ENCODE measurements at places on chromosomes 12 and 14. TPM values are rescaled to one million over a fixed set of nuclear protein-coding genes. Genes with fewer than 3 reads are reported as not detected.

Gene KRT71
- not detected for total RNA-seq

Gene CMTM5
- total RNA-seq = not detected

Gene B3GNT4
- 3.6 TPM for total RNA-seq

Gene RAD51AP1
- total RNA-seq = 49.7 TPM

Gene FOS
- total RNA-seq = 26.7 TPM

Gene TMEM30B
- 1.7 TPM for total RNA-seq

Gene VRTN
- total RNA-seq = not detected

Gene AVPR1A
- total RNA-seq = not detected

Gene COPZ1
- total RNA-seq = 110 TPM

Gene BCL2L2
- total RNA-seq = 0.85 TPM

Gene FAM181A
- total RNA-seq = not detected

Gene THAP2
- total RNA-seq = 9.5 TPM

Gene LMNTD1
- total RNA-seq = not detected

Gene SRSF5
- total RNA-seq = 289 TPM

Gene PLA2G1B
- total RNA-seq = not detected

Gene GPR68
- 6.9 TPM for total RNA-seq
